Activated CD8-positive, alpha-beta memory T cell treated with anti-CD3 and anti-CD28 coated beads, Interleukin-2, amount 50 U/mL, for 4 hours (primary cell): ENCODE measurements at places on chromosomes 2 and 18.
A peak's percentile ranks its signal among the peaks of the same experiment; 100 is the strongest.

DNA sequence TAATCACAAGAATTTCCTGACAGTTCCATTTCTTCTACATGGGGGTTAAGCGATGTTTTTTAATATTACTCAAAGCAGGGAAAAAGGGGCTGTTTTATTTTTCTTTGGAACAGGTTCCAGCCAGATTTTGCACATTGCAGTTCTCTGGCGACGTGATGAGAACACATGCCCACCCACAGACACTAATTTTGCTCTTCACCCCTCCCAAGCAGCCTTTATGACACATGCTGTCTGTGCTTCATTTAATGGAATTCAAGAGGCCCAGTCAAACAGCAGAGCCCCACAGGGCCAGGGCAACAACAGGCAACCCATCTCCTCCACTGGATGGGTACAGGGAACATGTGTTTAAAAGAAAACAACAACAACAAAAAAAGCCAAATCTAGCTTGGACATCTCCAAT lies 70.8 kb downstream of the SPRED2 start:
- no peak for DNase-seq

- no peak for DNase-seq
Observed at GRCh38 chr2:48274040-48274439, 255.9 kb upstream of the STON1 start.

DNA sequence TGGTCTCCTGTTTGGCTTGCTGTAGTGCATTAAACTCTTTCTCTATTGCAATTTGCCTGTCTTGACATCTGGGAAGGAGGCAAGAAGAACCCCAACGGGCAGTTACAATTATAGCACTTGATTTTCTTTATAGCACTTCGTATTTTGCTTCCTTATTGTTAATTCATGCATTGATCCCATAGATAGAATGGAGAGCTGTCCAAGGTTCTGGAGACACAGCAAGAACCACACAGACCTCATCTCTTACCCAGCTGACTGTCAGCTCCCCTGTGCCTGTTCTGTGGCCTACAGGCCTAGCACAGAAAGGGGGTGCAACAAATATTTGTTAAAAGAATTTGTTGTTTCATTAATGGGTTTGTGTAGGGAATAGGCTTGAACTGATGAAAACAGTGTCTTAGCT lies 194.3 kb downstream of the GALNT1 start:
- DNase-seq: no peak

DNA sequence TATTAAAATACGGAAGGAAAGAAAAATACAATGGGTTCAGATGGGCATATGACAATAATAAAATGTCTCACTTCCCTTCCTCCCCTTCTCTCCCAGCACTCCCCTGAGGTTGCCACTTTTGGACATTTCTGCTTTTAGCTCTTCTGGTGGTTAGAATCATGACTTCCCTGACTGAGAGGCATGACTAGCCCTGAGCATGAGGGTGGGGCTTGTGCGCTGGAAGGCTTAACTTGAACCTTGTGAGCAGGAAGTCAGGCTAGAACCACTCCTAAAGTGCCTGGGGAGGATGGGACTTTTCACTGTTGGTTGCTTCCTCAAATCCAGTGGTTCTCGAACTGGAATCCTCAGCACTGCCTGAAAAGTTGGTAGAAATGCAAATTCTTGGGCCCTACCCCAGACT lies 19.7 kb upstream of the ARHGAP25 start:
- DNase-seq: no peak

GRCh38 chr18:49745045-49746014 lies 68.0 kb downstream of the ACAA2 start:
- no peak for DNase-seq

GRCh38 chr2:48122166-48122565 lies 215.9 kb upstream of the FBXO11 start:
- DNase-seq: no peak

GRCh38 chr18:41022484-41022883 lies 932.5 kb upstream of the PIK3C3 start:
- no peak for DNase-seq

DNA sequence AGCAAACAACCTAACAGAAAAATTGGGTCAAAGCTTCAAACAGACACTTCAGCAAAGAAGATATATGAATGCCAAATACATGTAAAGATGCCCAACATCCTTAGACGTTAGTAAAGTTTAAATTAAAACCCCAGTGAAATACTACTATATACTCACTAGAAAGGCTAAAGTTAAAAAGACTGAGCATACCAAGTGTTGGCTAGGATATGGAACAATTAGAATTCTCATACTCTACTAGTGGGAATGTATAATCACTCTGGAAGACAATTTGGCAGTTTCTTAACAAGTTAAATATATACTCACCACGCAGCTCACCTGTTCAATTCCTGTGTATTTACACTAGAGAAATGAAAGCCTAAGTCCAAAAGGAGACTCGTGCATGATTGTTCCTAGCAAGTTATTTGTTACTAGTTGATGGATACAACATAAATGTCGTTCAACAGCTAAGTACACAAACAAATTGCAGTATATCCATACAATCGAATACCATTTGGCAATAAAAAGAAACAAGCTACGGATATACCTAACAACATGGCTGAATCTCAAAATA lies 183.7 kb upstream of the ZFP36L2 start:
- no peak for DNase-seq

GRCh38 chr2:205763708-205764211 lies 81.5 kb downstream of the NRP2 start:
- DNase-seq: no peak

DNA sequence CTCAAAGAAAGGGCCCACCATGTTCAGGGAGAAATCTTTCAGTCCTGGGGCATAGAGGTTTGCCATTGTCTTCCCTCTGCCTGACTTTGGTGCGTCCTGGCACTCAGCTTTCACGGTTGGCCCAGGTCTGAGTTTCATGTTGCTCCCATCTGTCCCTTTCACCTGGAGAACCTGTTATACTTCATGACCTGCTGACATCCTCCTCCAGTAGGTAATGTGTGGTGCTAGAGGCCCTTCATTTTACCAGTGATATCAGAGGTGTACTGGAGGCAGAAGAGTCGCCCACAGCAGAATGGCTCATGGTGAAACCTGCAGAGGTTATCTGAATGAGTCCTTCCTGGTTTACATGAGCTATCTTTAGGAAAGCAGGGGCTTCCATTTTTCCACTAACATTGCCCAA lies 128.8 kb upstream of the DLX2 start:
- no peak for DNase-seq

DNA sequence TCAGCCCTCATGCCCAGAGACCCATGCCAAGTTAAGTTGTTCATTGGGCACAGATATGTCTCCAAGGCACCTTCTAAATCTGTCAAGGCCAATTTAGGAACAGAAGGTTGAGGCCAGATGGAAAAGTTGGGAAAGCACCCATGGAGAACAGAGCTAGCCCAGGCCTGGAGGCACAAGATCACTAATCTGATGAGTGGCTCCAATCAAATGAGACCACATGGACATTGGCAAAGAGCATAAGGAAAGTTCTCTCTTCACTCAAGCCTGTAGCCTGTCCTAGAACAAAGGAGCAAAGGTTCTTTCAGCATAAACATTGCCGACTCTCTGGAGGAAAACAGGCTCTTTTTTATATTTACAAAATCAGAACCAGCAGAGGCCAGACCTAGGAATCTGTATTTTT lies 154.8 kb downstream of the RNF152 start:
- DNase-seq: no peak

DNA sequence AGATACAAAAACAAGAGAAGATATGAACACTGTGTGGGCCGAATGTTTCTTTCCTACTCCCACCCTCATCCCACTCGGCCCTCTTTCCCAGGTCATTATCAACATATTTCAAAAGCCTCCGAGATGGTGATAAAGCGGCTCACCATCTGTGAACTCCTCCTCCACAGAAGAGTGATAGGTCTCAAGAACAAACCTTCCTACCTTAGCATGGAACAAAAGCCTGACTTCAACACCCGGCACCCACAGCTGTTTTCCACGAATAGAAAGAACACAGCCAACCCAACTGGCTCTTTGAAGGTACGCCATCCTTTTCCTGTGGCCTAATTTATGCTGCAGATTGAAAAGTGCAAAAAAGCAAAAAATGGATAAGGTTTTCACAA lies 28.8 kb downstream of the BCL2 start:
- DNase-seq: peak; percentile 27

DNA sequence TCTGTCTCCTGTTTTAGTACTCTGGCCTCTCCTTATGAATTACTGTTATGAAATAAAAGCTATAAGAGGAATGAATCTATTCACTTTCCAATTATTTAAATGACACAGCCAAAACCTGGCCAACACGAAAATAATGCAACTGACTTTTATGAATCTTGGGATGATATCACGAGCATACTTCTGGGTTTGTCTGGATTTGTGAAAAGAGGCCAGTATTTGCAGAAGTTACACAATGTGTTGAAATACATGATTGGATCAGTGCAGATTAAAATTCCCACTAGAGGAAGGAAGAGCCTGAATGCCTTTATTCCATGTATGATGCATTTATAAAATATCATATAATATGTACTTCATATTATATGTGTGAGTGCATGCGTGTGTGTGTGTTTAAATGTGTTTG lies 418.2 kb downstream of the GRB14 start:
- no peak for DNase-seq

DNA sequence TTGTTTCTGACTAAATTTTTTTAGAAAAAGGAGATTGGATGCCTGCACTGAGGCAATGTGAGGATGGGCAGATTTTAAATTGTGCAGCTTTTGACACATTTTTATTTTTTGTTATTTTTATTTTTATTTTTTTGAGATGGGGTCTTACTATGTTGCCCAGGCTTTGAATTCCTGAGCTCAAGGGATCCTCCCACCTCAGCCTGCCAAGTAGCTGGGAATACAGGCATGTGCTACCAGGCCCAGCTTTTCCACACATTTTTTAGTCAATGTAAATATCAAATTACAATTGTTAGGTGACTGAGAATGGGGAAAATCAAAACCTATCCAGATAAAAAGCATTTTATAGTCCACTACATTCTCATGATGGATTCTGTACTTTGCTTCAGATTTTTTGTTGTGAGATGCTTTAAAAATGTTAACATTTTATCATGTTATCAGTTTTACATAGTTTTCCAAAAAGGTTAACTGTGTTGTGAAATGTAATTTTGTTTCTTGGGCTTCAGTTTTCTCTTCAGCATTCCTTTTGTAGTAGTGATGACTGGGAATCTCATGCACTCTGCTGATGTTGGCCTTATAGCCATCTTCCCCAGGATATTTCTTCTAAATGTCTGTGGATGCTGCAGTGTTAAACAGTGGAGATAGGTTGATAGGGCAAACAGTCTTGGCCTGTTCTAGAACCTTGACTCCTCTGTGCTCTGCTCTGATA lies 41.4 kb downstream of the PKP4 start:
- DNase-seq: no peak

DNA sequence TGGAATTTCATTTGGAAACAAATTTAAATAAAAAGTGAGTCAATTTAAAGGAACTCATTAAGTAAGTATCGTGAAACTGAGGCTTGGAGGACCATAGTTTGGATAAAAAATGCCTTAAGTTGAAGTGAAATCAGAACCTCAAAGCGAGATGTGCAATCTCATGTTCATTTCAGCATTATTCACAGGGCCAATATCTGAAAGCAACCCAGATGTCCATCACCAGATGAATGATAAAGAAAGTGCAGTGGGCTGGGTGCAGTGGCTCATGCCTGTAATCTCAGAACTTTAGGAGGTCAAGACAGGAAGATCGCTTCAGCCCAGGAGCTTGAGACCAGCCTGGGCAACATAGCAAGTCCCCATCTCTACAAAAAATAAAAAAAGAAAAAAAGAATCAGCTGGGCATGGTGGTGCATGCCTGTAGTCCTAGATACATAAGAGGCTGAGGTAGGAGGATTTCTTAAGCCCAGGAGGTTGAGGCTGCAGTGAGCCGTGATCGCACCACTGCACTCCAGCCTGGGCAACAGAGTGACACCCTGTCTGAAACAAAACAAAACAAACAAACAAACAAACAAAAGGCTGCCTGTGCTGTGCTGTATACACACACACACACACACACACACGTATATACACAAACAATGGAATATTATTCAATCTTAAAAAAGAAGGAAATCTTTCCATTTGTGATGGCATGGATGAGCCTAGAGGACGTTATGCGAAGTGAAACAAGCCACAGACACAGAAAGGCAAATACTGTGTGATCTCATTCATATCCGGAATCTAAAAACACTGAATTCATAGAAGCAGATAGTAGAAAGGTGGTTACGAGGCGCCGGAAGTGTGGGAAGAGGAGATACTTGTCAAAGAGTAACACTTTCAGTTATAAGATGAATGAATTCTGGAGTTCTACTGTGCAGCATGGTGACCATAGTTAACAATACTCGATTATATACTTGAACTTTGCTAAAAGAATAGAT lies 14.5 kb downstream of the SH3RF3 start:
- peak; percentile 29 for DNase-seq
